ENCODE measurements at places on chromosomes 7 and 10.

- no peak for DNase-seq
Measured at GRCh38 chr7:41544241-41544640, 158.6 kb downstream of the INHBA start.

- no peak for DNase-seq
Measured at GRCh38 chr7:93622036-93623033, 47.8 kb upstream of the CALCR start.

GRCh38 chr7:26054386-26054785 is 97.6 kb upstream of the NFE2L3 start:
- no peak for DNase-seq

GRCh38 chr10:75426880-75427279 is 4.5 kb upstream of the LRMDA start:
- no peak for DNase-seq

DNA sequence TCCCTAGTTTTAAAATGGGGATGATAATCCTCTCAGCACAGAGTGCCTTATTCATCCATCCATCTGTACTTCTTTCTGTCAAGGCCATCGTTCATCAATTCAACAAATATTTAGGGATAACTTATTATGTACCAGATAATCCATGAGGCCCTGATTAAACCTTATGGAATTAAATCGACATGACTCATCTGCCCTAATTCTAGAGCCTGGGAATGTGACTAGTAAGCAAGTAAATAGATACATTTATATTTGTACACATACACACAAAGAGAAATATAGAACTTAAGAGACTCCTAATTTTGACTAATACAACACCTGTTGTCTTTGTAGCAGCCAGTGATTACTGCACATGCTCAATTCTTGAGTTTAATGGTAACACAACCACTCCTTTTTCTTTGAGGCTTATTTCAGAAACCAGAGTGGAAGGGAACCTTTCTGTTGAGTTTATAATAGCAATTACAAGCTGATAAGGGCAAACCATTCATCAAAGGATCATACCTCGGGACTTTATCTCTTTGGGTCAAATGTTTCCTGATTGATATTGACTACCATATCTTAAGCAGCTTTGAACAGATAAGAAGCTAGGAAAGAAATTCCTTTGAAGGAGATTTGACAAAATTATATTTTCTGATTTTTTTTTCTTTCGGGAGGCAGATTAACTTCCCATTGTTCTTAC is 122.7 kb downstream of the ARID5B start:
- no peak for DNase-seq

- DNase-seq = no peak
Measured at GRCh38 chr7:80905334-80905733, 13.5 kb downstream of the SEMA3C start.

DNA sequence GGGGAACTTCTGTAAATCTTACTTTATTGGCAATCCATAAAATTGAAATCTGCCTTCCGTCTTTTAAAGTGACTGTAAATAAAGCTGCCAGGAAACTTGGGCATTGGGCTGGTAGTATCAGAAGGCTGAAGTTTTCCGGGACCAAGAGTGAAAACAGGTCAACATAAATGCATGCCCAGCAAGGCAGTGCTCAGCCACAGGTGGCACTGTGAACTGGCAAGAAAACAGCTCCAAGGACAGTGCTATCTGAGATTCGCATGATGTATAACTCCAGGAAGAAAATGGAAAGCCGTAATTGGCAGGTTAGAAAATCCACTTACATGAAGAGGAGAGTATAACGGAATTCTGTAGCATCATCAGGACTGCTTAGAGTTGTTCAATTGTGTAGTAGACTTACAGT is 1.9 kb upstream of the INSYN2A start:
- no peak for DNase-seq
